Spinal cord (tissue), 10 donors: ENCODE measurements at places on chromosomes 3 and 15. TPM values are rescaled to one million over a fixed set of nuclear protein-coding genes. Genes with fewer than 3 reads are reported as not detected.

The THSD4 gene
- polyA plus RNA-seq: 40.6 TPM

The ISLR gene
- polyA plus RNA-seq: 195 TPM

The ARNT2 gene
- 150 TPM for polyA plus RNA-seq

The PLA2G4D gene
- 0.26 TPM for polyA plus RNA-seq

The IL5RA gene
- 4.3 TPM for polyA plus RNA-seq

The IL20RB gene
- 0.67 TPM for polyA plus RNA-seq

The CPNE9 gene
- polyA plus RNA-seq: 6.1 TPM

The ACKR2 gene
- polyA plus RNA-seq: 0.65 TPM
